A549 treated with AZD2906 at 1 μM for 4 hours (cell line): ENCODE measurements at places on chromosomes 1 and 21. TPM values are rescaled to one million over a fixed set of nuclear protein-coding genes. Genes with fewer than 3 reads are reported as not detected.

Gene PTGS2
- total RNA-seq: 3.4 to 5.3 TPM (median 5.1 TPM) in 5 replicates

Gene VHLL
- total RNA-seq: not detected in 5 replicates

Gene UBL4B
- total RNA-seq: 0.03 to 0.08 TPM in 2 of 5 replicates, not detected in the others

Gene SPRR2G
- not detected in 5 replicates for total RNA-seq
